ENCODE measurements at places on chromosomes 7 and 10. TPM values are rescaled to one million over a fixed set of nuclear protein-coding genes. Genes with fewer than 3 reads are reported as not detected.

Gene TRPV6
- total RNA-seq = not detected

Gene FAM24B
- total RNA-seq = 5.1 TPM

Gene EEPD1
- 5.1 TPM for total RNA-seq

Gene ENTPD7
- total RNA-seq = 25.2 TPM

Gene C10orf53
- total RNA-seq = not detected

Gene GFRA1
- 51.3 TPM for total RNA-seq

Gene RPEL1
- 0.17 TPM for total RNA-seq

Gene FANK1
- total RNA-seq = 0.65 TPM

Gene DYNC1I1
- total RNA-seq = 15.1 TPM

Gene CYP17A1
- total RNA-seq = not detected

Gene UNCX
- not detected for total RNA-seq

Gene TMEM270
- not detected for total RNA-seq

Gene OPN4
- not detected for total RNA-seq

Gene MSMB
- total RNA-seq = not detected

Gene PHKG1
- 0.34 TPM for total RNA-seq

Gene SMNDC1
- 14.4 TPM for total RNA-seq

Gene SERPINE1
- total RNA-seq = 399 TPM

Gene RARRES2
- total RNA-seq = 1.9 TPM

Gene ASB4
- total RNA-seq = not detected

Gene ABCB4
- total RNA-seq = 0.14 TPM

Gene MBLAC1
- total RNA-seq = 2.4 TPM

Gene AGMO
- 1.9 TPM for total RNA-seq

Gene TUBAL3
- total RNA-seq = 0.34 TPM

Gene TMEM196
- not detected for total RNA-seq

Gene IFIT2
- total RNA-seq = 9.6 TPM

Gene TMEM176B
- total RNA-seq = not detected

Data from dermis blood vessel endothelial cell (primary cell).